Right renal cortex interstitium (tissue), 3 donors: ENCODE measurements at places on chromosomes 2 and 18. TPM values are rescaled to one million over a fixed set of nuclear protein-coding genes. Genes with fewer than 3 reads are reported as not detected.

- no peak for DNase-seq
Observed at GRCh38 chr2:21821672-21822227, 698.0 kb downstream of the TDRD15 start.

AQP12B gene
- polyA plus RNA-seq, result 0.14 TPM

DNA sequence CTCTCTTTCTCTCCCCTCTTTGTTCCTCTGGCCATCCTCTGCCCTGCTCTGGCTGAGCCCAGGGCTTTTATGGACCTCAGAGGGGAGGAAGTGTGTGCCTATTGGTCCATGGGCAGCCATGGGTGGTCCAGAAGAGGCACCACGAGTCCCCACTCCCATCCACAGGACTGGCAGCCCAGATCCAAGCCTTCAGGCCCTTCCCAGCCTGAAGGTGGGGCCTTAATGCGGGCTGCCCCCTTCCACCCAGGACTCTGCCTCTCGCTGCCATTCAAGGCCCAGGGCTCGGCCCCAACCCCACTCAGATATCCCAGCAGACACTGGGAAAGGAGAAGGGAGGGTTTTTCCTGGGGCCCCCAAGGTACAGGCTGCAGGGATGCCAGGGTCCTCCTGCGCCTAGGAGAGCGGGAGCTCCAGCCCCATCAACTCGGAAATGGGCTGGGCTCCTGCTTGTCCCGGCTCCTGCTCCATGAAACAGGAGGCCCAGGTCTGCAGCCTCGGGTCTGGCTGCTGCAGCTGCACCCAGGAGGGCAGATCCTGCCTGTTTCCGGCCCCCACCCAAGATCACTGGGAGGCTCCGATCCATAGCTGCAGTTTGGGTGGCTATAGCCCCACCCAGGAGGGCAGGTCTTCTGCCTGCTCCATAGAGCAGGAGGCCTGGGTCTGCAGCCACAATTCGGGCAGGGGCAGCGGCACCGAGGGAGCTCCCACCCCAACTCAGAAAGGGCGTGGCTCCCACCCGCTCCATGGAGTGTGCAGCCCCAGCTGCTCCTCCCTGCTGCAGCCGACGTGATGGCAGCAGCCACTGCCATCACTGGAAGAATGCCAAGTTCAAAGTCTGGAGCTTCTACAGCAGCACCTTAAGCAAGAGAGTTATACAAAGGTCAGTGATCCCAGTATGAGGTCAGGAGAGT lies 116.6 kb upstream of the RBBP8 start:
- no peak for DNase-seq

C2orf80 gene
- 0.85 TPM for polyA plus RNA-seq

PDE1A gene
- 21.0 TPM for polyA plus RNA-seq

- no peak for DNase-seq
Observed at GRCh38 chr2:51711766-51712165, 679.8 kb upstream of the NRXN1 start.

DNA sequence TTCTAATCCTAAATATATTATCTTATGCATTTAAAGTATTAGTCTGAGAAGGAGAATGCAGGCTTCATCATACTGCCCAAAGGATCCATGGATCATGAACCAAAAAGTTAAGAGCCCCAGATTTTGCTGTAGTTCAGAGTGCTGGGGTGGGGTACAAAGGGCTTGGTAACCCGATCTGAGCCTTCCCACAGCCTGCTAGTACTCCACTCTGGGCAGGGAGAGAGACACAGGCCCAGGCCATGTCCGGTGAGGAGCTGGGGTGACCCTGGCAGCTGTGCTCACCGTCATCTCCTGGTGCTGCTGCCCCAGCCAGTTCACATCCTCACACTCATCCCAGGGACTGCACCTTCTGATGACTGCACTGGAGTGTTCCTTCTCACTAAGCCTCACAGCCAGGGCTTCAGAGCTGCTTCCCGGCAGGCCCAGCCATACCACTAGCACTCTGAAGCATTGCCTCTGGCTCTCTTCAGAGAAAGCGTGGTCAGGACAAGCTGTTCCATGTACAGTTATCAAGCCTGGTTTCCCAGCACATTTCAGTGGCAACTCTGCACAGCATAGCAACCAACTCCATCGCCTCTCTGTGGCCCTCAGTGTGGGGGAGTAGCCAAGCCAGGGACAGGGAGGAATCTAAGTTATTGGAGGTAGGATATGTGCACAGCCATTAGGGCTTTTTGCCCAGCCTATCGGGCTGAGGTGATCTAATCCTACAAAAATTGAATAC lies 189.0 kb upstream of the CTAGE1 start:
- no peak for DNase-seq

AGXT gene
- 0.15 TPM for polyA plus RNA-seq

- DNase-seq, result no peak
Observed at GRCh38 chr2:5668682-5669250, 23.4 kb upstream of the SOX11 start.

- DNase-seq, result no peak
Observed at GRCh38 chr2:7417845-7418742, 500.9 kb downstream of the RNF144A start.

GRCh38 chr2:57726294-57726693 lies 320.3 kb upstream of the VRK2 start:
- no peak for DNase-seq

CCDC68 gene
- 10.8 TPM for polyA plus RNA-seq

GRCh38 chr18:78151948-78152725 lies 827.5 kb upstream of the SALL3 start:
- DNase-seq, result no peak

- no peak for DNase-seq
Observed at GRCh38 chr2:27615316-27615715, 13.5 kb downstream of the CCDC121 start.

DNA sequence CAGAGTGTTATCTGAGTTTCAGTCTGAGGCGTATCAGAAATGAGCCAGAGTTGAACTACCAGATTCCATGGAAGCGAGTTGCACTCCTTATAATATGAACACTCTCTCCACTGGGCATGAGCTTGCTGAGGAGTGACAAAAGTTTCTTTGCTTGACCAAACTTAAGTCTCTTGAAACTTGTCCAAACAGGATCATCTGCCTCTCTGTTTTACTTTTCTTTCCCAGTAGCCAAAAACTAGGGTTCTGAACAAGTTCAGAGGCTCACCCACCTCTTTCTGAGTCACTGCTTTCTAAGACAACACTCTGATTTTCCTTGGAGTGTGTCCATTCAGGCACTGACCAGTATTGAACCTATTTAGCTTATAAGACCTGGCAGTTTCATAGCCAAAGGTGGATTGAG lies 233.2 kb upstream of the TCF4 start:
- DNase-seq, result no peak

DNA sequence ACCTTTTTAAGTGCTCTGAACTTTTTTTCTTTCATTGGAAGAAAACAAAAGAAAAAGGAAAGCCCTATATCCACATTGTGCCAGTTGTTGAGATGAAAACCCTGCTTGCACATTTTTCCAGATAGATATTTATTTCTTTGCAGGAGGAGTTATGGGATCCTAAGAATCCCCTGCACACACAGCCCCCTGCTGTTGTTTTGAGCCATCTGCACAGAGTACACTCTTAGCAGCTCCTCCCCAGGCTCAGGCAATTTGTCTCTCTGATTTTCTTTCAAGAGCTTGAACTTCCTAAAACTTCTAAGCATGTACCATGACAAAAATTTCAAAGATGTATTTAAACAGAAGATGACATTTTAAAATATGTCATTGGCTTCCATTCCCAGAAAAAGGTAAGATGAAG lies 436.9 kb downstream of the METTL4 start:
- DNase-seq, result no peak

DNA sequence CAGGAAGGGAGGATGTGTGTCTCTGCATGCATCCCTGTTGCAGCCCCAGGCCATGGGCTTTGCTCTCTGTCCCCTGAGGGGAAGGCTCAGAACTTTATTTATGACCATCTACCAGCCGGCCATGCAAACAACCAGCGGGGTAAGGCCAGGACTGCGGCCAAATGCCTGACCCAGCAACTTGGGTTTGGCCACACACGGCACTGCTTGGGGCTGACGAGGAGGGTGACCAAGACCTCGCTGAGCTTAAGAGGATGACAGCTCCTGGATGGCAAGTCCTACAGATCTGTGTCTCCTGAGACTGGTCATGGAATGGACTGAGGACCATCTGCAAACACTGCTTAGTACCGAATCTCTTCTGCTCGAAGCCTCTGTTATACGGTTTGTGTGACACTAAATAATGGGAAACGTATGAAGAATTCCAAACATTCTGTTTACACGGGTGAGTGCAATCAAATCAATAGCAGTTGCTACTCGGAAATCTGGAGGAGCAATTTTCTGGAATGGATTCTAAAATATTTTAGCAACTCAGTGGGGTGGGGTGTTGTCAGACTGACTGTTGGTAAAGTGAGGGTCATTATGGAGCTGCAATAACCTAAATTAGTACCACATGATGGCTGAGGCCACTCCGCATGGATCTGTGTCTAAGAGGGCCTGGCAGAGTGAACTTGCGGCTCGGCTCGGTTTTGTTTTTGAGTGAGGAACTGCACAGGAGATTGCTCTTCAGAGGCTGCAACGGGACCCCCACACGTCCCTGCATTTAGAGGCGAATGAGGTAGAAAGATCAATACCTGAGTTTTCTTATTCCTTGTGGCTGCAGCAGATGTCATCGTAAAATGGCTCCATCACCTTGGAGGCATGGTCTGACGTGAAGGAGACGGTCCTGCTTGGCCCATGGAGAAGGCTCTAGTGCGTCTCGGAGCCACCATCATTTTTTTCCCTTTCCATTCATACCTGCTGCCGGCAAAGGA lies 26.6 kb downstream of the TMEM18 start:
- no peak for DNase-seq

- no peak for DNase-seq
Observed at GRCh38 chr2:106356291-106356690, 111.9 kb downstream of the RGPD3 start.

GRCh38 chr2:174673876-174674275 lies 76.3 kb upstream of the WIPF1 start:
- DNase-seq, result no peak

GRCh38 chr2:86392873-86393518 lies 48.2 kb upstream of the KDM3A start:
- DNase-seq, result no peak

DNA sequence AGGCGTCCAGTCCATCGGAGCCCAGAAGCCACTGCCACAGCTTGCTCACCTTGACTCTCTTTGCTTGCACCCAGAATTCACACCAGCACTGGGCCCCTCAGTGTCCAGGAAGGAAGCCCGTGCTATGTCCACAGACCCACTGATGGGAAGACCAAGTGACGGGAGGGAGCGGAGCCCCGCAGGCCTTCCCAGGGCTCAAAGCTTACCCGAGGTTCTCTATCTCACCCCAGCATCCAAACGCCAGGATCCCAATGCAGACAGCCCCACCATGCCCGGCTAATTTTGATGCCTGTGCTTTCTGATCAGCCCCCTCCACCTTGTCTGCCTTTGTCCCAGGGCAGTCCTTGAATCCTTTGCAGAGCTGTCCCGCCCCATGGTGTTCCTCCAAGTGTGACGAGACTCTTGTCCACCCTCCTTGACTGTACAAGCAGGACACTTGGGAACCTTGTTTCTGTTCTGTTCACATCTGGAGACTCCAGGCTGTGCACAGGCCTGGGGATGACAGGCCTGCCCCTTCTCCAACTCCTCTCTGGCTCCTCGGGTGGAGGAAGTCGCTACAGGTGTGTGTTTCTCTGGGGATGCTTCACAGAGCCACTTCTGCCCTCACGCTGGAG lies 12.0 kb downstream of the NPPC start:
- DNase-seq, result no peak

GRCh38 chr2:29620890-29621289 lies 300.5 kb downstream of the ALK start:
- no peak for DNase-seq

DNA sequence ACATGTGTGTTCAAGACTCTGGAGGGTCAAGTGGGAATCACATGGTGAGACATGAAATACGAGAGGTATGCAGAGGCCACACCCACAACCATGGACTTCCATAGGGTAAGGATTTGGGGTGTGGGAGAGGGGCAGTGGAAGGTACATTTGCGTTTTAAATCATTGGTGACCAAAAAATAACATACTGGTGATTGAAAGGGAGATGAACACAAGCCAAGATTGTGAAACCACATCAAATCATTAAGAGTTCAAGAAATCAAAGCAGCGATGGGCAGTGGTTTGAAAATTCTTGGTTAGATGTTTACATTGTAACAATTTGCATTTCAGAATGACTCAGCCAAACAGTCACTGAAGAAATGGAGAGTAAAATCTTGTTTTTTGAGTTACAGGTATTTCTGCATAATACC lies 1.9 kb upstream of the CABYR start:
- no peak for DNase-seq

- DNase-seq, result no peak
Observed at GRCh38 chr2:149141046-149141445, 102.5 kb downstream of the LYPD6B start.

ERICH2 gene
- polyA plus RNA-seq, result 2.7 TPM

GRCh38 chr2:188588235-188588634 lies 296.6 kb downstream of the GULP1 start:
- DNase-seq, result no peak

GRCh38 chr2:128424406-128425171 lies 105.9 kb upstream of the HS6ST1 start:
- no peak for DNase-seq

WDR54 gene
- polyA plus RNA-seq, result 40.2 TPM

- no peak for DNase-seq
Observed at GRCh38 chr2:189821953-189822748, 37.9 kb downstream of the PMS1 start.

PID1 gene
- 5.7 TPM for polyA plus RNA-seq

MC5R gene
- polyA plus RNA-seq, result 0.17 TPM
